Cardiac septum (tissue), 1 donor: ENCODE measurements at places on chromosomes 7 and 10. TPM values are rescaled to one million over a fixed set of nuclear protein-coding genes. Genes with fewer than 3 reads are reported as not detected.

Gene PNLIPRP1
- total RNA-seq = not detected

Gene HNRNPF
- 80.8 TPM for total RNA-seq

Gene TFR2
- total RNA-seq = 0.13 TPM

DNA sequence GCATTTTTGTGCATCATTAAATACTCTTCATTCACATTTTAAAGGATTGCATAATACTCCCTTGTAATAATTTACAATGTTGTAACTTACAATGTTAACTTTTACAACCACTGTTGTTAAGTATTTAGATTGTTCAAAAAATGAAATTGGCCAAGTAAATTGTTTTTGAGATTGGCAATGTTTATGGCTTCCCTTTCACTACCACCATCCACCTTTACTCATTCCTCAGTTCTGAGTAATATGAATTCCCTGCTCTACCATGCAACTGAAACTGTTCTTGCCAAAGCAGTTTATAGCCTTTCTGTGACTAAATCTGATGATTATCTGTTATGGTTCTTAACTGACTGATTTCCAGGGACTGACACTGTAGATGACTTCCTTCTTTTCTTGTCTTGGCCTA is 80.5 kb upstream of the TMEM106B start:
- no peak for DNase-seq

- no peak for DNase-seq
These were observed 12.2 kb downstream of the SFTPA2 start for GRCh38 chr10:79547973-79548372.

- no peak for DNase-seq
These were observed 592.3 kb downstream of the SH2D4B start for GRCh38 chr10:81130014-81130413.
